ENCODE measurements at places on chromosomes 11 and 22. TPM values are rescaled to one million over a fixed set of nuclear protein-coding genes. Genes with fewer than 3 reads are reported as not detected.

DNA sequence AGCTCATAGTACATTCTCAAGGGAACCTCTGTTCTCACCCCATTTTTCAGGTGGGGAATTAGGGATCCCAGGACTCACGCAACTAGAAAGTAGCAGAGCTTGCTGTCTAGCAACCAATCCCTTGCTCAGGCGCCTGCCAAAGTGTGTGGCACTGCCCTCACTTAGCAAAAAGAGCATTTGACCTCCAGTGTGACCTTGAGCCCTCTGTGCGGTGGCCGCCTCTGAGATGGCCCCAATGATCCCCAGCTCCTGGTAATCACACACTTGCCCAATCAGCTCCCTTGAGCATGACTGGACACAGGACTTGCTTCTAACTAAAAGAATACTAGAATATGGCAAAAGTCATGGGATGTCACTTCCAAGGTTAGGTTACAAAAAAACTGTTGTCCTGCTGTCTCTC, 2.6 kb upstream of the LGALS2 start:
- DNase-seq: no peak

- no peak for DNase-seq
Measured at GRCh38 chr11:94747146-94747545, 21.0 kb upstream of the AMOTL1 start.

DNA sequence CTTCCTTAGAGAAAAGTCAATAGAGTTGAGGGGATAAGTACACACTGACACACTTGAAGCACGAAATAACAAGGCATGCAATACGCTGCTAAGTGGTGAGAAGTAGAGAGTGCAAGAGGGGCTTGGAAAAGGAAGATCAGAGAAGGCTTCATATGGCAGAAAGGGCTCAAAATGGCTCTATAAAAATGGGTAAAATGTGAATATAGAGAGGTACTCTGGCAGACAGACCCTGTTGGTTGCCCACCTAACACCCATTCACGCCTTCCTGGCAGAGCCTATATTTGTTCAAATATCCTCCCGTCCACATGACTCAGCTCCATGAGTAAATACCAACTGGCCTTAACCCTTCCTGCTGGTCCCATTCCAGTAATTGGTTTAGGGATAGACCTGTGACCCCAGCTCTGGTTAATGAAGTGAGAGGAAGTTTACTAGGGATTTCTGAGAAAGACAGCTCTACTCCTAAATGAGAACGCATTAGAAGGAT, 38.9 kb upstream of the CCDC34 start:
- DNase-seq: no peak

DNA sequence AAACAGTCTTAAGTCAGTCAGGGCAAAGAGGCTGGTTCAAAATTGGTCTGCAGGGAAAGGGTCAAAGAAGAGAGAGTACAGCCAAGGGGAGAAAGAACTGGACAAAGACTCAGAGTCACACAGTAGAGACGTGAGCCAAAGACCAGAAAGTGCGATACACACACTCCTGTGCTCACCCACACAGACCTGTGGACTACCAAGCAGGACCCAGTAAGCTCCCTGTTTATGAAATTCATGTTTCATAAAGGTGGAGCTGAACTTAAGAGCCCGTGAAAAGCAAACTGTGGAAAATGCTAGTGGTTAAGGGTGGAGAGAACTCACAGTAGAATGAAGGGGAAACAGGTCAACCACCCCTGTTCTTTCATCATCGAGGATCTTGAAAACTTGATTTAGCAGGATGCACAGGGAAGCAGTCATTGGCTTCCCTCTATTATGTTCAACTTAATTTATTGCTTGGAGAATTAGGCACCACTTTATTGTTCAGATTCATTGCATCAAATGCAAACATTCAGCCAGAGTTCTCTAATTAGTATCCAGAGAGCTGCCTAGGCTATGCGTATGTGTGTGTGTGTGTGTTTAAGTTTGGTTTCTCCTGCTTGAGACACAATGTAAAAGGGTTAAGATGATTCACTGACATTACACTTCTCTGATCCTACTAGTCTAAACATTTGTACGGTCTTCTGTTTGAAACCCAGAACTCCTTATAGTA, 160.9 kb upstream of the MTMR2 start:
- DNase-seq: no peak

GRCh38 chr11:69540118-69541000, 58.9 kb downstream of the LINC01488 start:
- DNase-seq: no peak

KCNJ5 gene
- not detected for total RNA-seq

DNA sequence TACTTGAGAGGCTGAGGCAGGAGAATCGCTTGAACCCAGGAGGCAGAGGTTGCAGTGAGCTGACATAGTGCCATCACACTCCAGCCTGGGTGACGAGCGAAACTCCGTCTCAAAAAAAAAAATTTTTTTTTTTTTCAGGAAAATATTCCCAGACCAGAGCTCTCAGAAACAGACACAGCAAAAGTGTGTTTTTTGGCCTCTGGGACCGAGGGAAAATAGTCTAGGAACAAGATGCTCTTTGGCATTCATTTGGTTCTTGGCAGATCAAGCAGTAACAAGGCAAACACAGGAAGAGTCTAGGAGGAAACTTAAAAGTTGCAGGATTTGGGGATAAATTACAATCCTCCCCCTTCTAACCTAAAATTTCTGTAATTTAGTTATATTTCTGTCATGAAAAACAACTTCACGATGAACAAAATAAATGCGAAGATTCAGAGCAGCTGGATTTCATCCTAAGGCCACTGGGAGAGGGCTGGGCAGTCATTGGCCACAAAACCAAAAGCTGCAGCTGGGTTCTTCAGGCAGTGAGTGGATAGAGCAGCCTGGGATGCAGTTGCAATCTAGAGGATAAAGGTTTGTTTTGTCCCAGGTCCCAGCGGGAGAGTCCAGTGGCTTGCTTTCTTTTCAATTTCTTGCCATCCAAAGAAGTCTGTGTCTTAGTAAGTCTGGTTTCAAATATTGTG, 19.7 kb downstream of the ATG16L2 start:
- DNase-seq: no peak

UNC93B1 gene
- 14.7 TPM for total RNA-seq

GRIK4 gene
- 0.07 TPM for total RNA-seq

DNA sequence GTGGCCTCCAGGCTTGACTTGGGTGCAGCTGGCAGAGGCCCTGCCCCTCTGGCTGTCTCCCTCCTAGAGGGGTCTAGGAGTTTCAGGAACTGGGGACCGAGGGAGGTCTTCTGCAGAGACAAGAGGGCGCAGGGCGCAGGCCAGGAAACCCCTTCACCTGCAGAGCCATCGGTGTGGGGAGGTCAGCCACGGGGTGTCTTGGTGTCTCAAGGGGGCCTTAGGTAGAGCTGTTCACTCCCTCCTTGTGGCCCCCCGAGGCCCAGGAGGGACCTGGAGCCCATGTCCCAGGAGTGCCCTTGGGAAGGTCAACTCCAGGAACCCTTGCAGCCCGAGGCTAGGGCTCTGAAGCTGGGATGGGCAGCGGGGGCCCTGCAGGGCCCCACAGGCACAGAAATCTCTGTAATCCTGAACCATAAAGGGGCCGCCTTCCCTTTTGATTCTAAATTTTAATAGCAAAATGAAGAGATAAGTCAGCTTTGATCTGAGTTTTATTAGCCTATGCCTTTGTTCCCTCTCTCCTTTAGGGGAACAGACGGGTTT, 31.4 kb upstream of the TH start:
- DNase-seq: no peak

GRCh38 chr11:95415837-95416304, 184.9 kb upstream of the SESN3 start:
- DNase-seq: no peak

- no peak for DNase-seq
Measured at GRCh38 chr11:119635776-119636175, 93.2 kb downstream of the NECTIN1 start.

DNA sequence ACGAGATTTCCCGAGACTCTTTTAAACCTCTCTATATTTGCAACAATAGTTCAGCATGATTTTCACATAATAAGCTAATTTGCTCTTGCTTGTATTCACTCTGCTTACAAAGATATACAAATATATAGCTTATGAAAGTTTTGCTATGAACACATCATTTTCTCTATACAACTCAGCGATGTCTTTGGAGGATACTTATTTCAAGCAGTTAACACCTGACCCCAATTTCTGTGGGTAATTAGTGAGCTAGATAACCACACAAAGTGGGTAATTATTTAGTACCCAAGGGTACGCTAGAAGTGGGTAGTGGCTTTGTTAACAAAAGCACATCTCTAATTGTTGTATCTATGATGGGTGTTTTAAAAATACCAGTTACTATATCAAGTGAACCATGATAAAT, 12.3 kb downstream of the BLID start:
- no peak for DNase-seq

OR52I2 gene
- total RNA-seq: not detected

GRCh38 chr11:69080257-69080995, 31.7 kb downstream of the TPCN2 start:
- DNase-seq: no peak

DNA sequence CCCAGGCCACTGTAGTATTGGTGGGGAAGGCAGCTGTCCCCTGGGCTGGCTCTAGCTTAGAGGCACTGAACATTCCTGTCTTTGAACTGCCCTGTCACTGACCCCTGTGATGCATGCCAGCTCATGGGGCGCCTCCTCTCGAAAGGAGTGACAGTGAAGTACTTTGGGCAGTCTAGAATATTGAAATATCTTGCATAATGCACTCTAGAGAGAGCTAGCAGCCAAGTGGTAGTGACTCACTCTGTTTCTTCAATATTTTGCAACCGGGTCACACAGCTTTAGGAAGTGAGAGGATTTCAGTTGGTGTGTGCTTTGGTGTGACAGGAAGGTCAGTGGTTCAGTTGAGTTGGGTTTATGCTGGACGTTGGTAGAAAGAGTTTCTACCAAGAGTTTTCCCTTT, 35.5 kb upstream of the ST14 start:
- DNase-seq: peak; percentile 49

KCNJ11 gene
- total RNA-seq: 0.07 TPM

TMEM132A gene
- total RNA-seq: 55.7 TPM

PTPRCAP gene
- 0.40 TPM for total RNA-seq

GRCh38 chr22:24001314-24001713, 3.9 kb downstream of the GSTT4 start:
- DNase-seq: no peak

USP2 gene
- total RNA-seq: 0.13 TPM

JAM3 gene
- total RNA-seq: 117 TPM

CCDC157 gene
- 1.6 TPM for total RNA-seq

GRCh38 chr22:17475318-17476230, 87.7 kb upstream of the SLC25A18 start:
- no peak for DNase-seq

DNA sequence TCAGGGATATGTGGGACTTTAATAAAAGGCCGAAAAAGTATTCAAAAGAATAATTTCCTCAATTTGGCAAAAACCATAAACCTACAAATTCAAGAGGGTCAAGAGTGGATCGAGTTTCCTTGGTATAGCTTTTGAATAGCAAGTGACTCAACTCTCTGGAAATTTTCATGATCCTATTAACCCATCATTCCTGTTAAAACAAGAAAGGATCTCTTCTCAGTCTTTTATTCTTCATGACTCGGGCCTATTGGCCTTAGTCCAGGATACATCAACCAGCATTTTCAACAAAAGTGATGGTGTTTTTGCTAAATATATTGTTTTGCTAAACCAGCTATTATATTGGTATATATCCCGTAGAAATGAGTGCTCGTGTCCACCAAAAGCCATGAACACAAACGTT, 110.3 kb downstream of the ATXN10 start:
- no peak for DNase-seq

NUMA1 gene
- total RNA-seq: 140 TPM

BATF2 gene
- 1.1 TPM for total RNA-seq

DNA sequence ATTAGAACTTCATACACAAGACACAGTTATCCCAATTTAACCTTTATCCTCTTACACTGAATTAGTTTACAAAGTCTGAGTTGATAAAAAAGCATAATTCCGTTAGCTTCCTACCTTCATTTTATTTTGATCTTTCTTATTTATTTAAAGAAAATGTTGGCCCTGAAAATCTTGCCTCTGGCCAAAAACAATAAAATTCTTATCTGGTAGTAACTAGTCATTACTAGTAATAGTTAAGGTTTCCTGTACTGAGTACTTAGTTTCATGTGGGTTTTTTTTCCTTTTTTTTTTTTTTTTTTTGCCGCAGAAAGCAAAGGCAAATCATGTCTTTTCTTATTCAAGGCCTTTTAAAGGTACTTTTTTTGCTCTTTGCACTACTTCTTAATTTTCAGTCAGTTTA, 120.6 kb downstream of the PAX6 start:
- no peak for DNase-seq

TSPAN18 gene
- total RNA-seq: 11.1 TPM

DNA sequence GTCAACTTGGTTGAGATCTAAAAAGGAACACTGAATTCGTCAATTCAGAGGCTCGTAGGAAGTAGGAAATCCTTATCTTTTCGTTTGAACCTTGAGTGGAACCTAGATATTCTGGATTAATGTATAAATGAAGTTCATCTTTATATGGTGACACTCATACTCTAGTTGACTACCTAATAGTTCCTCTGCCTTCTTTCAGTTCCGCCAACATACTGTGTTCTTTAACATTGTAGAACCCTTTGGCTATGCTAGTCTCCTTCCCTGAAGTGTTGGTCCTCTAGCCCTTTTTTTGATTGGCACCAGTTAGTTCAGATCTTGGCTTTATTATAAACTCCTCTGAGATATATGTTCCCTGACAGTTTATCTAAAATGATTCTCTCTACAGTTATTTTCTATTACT, 1.5 kb downstream of the ATM start:
- no peak for DNase-seq

GRCh38 chr11:126543691-126544090, 188.2 kb downstream of the ST3GAL4 start:
- DNase-seq: no peak

CAT gene
- 58.4 TPM for total RNA-seq

DNA sequence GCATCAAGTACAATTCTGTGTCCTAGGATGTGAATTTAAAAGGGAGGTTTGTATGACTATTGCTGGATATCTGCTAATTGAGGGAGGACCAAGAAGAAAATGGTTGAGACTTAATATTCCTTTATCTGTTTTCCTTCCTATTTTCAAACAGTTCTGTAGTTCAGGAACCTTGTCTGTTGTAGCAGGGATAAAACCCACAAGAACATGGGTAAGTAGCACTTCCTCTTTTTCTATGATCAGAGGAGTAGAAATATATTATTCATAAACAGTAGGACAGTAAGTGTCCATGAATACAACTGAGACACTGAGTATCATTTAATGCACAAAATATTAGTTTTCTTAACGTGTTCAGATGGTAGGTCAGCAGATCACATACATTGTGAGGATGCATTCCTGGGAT, 7.6 kb downstream of the MS4A3 start:
- DNase-seq: no peak

Data from pulmonary artery endothelial cell (primary cell).